ENCODE measurements at places on chromosomes 13 and 19.
A peak's percentile ranks its signal among the peaks of the same experiment; 100 is the strongest.

- DNase-seq: peak; percentile 28
Measured at GRCh38 chr13:75876142-75877050, 240.3 kb downstream of the LMO7 start.

DNA sequence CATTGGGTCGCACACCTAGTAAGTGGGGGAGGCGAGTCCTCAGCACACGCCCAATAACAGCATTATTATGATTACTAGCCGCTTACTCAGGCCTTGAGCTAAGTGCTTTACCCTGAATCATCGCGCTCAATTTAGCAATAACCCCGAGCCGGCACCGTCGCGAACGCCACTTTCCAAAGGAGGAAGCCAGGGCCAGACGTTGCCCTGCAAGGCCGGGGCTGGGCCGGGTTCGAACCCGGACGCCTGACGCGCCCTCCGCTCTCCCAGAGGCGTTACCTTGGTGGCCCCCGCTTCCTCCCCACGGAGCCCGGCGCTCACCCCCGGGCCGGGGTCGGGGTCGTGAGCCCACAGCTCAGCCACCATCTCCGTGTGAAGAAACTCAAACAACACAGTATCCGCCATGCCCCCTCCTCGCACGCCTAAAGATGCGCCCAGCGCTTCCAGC lies at the start of gene TRAPPC6A:
Gene TRAPPC6A, minus strand, starts transcription at position 421 of the 445 bp plus-strand sequence. Its CDS starts 19 bp downstream, at position 402.
- DNase-seq: peak; percentile 70

DNA sequence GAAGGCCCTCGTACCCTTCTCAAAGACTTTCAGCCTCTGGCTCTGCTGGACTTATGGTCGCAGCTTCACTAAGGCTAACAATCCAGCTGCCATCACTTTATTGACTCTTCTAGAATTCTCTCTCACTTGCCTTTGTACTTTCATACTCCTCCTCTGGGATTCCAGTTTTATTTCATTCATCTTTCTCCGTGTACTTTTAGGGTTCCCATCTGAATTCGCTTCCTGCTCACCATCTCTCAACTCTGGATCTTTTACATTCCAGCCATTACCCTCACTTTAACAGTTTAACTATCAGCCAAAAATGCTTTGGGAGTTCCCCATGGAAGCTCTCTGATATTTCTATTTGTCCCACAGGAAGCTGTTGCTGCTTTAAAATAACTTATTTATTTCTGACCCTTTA lies 149.3 kb upstream of the KL start:
- DNase-seq: no peak

- DNase-seq: no peak
Measured at GRCh38 chr13:99972190-99972731, 694 bp upstream of the ZIC5 start.

GRCh38 chr19:51368366-51369282 lies at the start of gene CLDND2:
Gene CLDND2, minus strand, starts transcription at chr19:51369003. Its CDS starts 426 bp downstream, at chr19:51368577.
- peak; percentile 28 for DNase-seq

- no peak for DNase-seq
Measured at GRCh38 chr13:99854366-99854765, 117.2 kb downstream of the ZIC5 start.

GRCh38 chr13:30173303-30173610 lies 134.1 kb downstream of the KATNAL1 start:
- no peak for DNase-seq

- no peak for DNase-seq
Measured at GRCh38 chr13:28575200-28575599, 80.3 kb upstream of the FLT1 start.

DNA sequence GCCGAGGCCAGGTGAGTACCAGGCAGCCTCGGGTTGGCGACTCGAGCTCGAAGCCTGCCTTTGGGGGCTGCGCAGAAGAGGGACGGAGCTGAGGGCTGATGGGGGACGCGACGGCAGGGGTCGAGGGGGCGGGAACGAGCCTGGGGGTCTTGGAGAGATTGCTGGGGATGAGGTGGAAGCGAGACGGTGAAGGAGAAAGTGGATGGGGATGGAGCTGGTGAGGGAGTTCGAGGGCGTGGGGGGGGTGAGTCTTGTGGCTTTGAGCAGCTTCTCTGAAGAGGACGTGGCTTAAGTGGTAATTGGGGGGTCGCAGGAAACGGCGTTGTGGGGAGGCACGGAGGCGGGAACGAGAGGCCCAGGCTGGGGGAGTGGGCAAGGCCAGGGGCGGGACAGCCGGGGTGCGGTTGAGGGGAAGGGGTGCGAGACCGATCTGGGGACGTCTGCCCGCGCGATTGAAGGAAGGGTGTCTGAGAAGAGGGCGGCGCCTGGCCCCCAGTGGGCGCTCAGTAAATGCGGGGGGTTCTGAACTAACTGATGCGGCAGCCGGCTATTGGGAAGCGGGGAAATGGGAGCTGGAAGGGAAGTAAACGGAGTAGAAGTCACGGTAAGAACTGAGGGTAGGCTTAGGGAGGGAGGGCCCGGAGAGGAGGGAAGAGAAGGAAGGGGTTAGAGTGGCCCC lies 426 bp downstream of the MYO9B start:
- DNase-seq: peak; percentile 51

GRCh38 chr19:45419396-45419795 lies 4.3 kb downstream of the ERCC1 start:
- no peak for DNase-seq

GRCh38 chr13:27979001-27979643 lies 9.4 kb downstream of the URAD start:
- DNase-seq: no peak

- no peak for DNase-seq
Measured at GRCh38 chr13:45683701-45684100, 18.4 kb upstream of the CBY2 start.

GRCh38 chr19:33456845-33457220 lies 64.8 kb downstream of the PEPD start:
- DNase-seq: no peak

DNA sequence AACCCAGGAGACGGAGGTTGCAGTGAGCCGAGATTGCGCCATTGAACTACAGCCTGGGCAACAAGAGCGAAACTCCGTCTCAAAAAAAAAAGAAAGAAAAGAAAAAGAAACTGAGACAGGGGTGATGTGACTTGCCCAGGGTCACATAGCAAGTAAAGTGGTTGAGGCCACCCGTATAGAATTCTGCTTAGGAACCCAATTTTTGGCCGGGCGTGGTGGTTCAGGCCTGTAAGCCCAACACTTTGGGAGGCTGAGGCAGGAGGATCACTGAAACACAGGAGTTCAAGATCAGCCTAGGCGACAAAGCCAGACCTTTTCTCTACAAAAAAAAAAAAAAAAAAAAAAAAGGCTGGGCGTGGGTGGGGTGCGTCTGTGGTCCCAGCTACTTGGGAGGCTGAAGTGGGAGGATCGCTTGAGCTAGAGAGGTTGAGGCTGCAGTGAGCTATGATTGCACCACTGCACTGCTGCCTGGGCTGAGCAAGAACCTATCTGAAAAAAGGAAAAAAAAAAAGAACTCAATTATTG lies 1.3 kb downstream of the SNRPA start:
- DNase-seq: no peak

DNA sequence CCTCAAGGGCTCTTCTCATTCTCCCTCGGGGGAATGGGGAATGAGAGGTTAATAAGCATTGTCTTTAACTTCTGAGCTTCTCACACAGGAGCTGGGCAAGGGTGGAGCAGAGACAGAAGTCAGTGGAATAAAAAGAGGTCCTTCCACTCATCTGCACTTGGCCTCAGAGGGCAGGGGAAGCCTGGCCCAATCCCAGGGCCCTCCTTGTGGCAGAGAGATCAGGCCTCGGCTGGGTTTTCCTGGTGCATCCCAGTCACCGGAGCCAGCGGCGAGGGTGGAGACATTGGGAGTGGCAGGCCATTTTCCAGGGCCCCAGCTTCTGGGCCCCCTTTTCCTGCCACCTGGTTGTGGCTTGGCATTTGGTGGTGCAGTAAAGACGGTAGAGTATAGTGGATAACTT lies 10.6 kb downstream of the CALM3 start:
- DNase-seq: peak; percentile 4

GRCh38 chr13:34174671-34175145 lies 356.8 kb downstream of the RFC3 start:
- no peak for DNase-seq

GRCh38 chr13:33721724-33722123 lies 96.2 kb upstream of the RFC3 start:
- DNase-seq: peak; percentile 25

GRCh38 chr19:2253106-2254063 lies 2.8 kb downstream of the JSRP1 start:
- no peak for DNase-seq

DNA sequence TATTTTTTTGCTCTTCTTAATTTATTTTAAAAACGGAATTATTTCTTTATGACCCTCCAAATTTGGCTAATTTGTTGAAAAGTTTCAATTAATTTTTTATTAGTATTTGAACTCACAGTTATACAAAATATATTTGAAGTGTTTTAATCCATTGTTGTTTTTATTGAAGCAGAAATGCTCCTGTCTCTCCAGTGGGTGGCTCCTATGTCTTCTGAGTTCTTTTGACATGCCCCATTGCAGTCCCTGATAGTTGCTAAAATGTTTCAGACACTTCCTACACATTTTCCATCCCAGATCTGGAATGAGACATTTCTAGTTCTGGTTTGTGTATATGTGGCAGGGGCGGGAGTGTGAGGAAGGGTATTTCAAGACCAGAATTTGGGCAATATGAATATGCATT lies 579.4 kb upstream of the PRR20A start:
- DNase-seq: no peak

GRCh38 chr19:48367855-48368254 lies 3.7 kb downstream of the SYNGR4 start:
- DNase-seq: no peak

DNA sequence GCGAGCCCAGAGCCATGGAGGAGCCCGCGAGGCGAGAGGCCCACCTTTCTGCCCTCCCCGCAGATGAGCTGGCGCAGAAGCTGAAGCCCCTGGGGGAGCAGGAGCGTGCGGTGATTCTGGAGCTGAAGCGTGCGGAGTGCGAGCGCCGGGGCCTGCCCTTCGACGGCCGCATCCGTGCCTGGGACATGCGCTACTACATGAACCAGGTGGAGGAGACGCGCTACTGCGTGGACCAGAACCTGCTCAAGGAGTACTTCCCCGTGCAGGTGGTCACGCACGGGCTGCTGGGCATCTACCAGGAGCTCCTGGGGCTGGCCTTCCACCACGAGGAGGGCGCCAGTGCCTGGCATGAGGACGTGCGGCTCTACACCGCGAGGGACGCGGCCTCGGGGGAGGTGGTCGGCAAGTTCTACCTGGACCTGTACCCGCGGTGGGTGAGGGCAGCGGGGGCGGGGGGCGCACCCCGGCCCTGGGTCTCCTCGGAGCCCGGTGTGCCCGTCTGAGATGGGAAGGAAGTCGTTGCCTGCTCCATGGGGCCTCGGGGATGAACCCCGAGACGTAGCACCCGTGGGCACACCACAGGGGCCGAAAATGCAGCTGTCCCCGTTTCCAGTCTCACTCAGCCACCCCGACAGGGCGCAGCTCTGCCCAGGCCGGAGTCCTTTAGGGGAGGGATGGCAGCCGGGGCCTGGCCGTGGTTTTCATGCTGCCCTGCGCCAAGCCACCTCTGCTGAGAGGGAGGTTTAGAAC lies 12.1 kb upstream of the ZNF554 start:
- DNase-seq: no peak

- DNase-seq: no peak
Measured at GRCh38 chr13:72229067-72229466, 362.1 kb upstream of the DACH1 start.

DNA sequence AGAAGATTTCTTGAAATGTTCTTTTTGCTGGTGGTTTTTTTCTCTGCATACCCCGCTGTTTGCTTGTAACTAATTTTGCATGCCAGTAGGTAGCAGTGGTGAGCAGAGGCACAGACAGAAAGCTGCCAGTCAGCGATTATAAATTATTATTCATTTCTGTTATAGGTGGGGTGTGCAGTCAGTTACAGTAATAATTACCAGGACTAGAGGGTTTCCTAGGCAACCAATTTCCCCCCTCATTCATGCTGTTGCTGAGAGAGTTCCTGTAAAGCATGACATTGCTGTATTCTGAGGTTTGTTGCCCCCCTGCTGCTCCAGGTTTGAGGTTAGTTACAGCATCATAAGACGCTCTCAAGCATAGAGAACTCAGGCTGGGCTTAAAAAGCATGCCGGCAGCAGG lies 104.5 kb downstream of the URI1 start:
- no peak for DNase-seq

GRCh38 chr13:58579468-58579867 lies 947.9 kb downstream of the PCDH17 start:
- DNase-seq: no peak

- DNase-seq: no peak
Measured at GRCh38 chr13:41463838-41464602, 6.7 kb downstream of the RGCC start.

- DNase-seq: no peak
Measured at GRCh38 chr19:28377077-28377476, 835.9 kb downstream of the UQCRFS1 start.

DNA sequence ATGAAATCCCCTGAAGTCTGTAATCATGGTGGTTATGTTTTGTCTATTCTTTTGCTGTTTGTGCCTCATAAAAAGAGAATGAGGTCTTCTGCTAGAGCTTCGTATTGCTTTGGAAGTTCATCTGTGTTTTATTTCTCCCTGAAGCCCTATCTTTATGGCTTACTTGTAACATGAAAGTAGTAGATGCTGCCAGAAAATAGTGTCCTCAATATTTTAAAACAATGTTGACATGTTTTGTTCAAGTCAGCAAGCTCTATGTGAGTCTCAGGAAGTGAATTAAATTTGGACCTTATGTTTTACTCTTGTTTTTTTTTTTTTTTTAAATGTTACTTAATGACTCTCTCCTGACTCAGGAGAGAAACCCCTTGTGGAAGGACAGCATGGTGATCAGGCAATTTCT lies 130.5 kb downstream of the B3GLCT start:
- DNase-seq: no peak

- no peak for DNase-seq
Measured at GRCh38 chr19:41888926-41889325, 5.9 kb downstream of the ARHGEF1 start.

DNA sequence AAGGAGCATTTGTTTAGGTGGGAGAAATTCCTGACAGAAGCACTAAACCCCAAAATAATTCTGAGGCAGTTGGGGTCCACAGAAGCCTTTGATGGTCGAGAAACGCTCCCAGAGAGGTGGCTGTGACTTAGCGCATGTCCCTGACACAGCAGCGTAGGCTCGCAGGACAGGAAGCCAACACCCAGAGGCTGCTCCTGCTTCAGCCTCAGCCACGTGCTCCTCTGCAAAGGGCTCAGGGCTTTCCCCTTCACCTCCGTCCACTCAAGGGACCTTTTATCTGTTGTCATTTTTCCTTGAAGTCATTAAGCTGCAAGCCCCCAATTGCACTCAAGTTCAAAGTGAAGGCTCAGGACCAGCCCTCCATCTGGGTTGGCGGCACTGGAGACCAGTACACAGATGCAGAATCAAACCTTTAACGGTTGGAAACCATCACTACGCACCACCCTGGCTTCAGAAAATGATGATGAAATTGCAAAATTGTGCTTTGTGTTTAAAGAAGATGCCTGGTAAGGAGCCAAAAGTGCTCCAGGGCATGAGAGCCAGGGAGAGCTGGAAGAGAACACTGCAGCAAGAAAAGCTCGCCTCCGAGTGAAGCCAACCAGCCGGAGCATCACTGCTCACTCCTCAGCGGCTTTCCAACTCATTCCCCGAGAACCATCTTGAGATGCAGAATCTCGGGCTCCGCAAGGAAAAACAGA lies 219.6 kb downstream of the RAP2A start:
- DNase-seq: no peak

Measured in hepatic stellate cell (primary cell).